ENCODE measurements at places on chromosomes 16 and 17.

- no peak for DNase-seq
Measured at GRCh38 chr16:81483064-81483969, 38.7 kb downstream of the CMIP start.

GRCh38 chr17:8125947-8126490 is 2.1 kb upstream of the HES7 start:
- no peak for DNase-seq

- DNase-seq: no peak
Measured at GRCh38 chr17:32277284-32277683, 11.7 kb downstream of the RHBDL3 start.

GRCh38 chr16:27425961-27426360 is 24.0 kb downstream of the IL21R start:
- no peak for DNase-seq

- DNase-seq: no peak
Measured at GRCh38 chr16:76118344-76118743, 158.9 kb upstream of the CNTNAP4 start.

DNA sequence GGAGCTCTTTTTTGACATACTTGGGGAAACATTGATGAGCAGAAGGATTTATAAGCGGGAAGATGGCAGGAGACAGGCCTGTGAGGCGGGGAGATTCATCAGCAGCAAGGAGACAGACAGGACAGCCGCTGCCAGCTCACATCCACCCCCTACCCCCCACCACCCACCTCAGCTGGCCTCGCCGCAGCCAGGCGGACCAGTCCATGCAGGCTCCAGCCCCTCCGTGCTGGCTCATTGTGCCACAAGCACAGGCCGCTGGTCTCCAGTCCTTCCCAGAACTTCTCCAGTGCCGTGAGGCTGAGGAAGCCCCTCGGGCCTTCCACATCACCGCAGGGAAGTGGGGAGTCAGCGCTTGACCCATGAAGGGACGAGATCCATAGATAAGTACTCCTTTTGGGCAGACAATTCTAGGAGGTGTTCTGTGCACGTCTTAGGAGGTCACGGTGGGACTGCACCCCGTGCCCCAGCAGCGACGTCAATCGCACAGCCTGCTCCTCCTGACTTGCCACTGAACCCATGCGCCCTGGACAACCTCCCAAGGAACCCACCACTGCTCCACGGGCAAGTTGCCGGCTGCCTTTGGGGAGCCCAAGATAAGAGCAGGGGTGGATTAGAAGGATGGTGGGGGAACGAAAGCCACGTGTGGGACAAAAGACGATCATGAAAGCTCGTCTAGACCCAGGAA is 323.6 kb downstream of the C16orf95 start:
- no peak for DNase-seq

- no peak for DNase-seq
Measured at GRCh38 chr17:58205936-58206335, 13.1 kb downstream of the MKS1 start.

- DNase-seq: no peak
Measured at GRCh38 chr17:79721993-79722671, 8.6 kb upstream of the ENPP7 start.

DNA sequence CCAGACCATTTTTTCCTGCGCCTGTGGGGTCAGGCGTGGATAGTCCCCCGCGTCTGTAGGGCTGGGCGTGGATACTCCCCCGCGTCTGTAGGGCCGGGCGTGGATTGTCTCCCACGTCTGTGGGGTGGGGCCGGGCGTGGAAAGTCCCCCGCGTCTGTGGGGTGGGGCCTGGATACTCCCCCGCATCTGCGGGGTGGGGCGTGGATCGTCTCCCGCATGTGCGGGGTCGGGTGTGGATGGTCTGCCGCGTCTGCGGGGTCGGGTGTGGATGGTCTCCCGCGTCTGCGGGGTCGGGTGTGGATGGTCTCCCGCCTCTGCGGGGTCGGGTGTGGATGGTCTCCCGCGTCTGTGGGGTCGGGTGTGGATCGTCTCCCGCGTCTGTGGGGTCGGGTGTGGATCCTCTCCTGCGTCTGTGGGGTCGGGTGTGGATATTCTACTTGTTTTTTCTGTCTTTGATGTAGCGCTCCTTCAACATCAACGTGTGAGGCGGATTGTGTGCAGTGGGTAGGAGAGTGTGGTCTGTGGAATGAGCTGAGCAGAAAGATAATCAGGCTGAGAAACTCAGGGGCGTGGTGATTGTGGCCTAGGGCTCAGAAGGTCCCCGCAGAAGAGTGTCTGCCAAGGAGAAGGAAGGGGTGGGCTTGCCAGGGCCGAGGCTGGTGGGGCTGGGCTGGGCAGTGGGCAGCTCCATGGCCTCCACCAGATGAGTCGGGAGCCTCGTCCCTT is 3.2 kb downstream of the GNPTG start:
- DNase-seq: no peak

GRCh38 chr17:46151762-46152161 is 41.5 kb downstream of the KANSL1 start:
- DNase-seq: no peak
